Thoracic aorta (tissue), 2 donors: ENCODE measurements at places on chromosomes 11 and 22.

GRCh38 chr22:17920145-17920605, 104.2 kb downstream of the MICAL3 start:
- no peak for DNase-seq

DNA sequence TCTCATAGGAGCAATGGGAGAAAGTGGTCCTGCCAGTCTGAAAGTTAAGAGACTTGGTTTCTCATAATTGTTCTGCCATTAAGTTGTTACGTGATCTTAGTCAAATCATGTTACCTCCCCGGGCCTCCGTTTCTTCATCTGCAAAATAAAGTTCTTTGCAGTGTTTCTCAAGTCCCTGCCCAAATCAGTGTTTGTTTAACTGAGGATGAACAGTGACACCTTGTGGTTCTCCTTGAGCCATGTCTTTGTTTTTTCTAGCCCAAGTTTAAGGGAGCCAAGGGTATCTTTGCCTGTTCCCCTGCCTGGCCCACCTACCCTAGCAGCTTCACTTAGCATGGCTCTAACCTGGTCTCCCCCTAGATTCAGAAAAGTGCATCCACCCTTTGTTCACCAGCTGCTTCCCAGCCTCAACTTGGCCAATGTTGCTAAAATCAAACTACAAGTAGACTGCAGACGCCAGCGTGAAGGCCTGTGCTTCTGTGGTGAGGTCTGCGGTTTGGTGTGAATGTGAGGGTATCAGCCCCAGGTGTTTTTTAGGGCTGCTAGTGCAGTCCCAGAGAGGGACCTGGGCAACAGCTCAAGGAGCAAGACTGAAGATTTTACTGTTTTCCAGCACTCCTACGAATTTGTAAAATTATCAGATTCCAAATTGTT, 35.5 kb downstream of the FZD4 start:
- DNase-seq = no peak

DNA sequence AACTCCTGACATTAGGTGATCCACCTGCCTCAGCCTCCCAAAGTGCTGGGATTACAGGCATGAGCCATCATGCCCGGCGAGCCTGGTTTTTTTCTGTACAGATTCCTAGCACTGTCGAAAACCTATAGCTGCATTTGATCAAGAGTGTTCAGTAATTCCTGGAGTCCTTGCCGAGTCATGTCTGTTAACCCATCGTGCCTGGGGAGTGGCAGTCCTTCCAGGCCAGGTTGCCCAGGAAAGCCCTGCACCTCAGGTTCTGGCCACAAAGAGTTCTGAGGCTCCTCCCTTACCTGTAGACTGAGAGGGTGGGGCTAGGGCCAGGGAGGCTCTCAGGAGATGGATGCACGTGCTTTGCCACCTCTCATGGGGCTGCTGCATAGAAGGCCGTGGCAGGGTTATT, 17.0 kb downstream of the YDJC start:
- no peak for DNase-seq

DNA sequence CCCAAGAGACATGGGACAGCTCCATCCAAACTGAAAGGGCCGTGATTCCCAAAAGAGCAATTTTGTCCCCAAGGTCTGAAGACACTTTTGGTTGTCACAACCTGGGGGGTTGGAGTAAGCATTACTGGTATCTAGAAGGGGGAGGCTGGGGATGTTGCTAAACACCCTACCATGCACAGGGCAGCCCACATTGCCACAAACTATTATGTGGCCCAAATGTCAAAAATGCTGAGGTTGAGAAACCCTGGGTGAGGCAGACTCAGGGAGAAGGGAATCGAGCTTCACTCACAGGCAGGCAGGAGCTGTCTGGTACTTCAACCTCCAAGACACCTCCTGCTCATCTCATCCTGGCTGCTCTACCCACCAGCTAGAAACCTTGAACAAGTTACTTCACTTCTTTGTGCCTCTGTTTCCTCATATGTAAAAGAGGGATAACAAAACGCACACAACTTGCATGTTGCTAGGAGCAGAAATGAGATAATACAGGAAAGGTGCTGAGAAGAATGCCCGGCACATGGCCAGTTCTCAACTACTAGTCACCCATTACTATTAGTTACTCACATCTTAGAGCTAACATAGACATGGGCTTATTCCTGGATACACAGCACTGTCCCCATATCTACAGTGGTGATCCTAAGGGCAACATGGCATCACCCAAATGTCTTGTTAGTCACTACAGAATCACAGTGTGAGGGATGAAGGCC, 8.8 kb downstream of the SERPIND1 start:
- DNase-seq = no peak

GRCh38 chr11:15829312-15829711, 527.0 kb downstream of the SOX6 start:
- no peak for DNase-seq

DNA sequence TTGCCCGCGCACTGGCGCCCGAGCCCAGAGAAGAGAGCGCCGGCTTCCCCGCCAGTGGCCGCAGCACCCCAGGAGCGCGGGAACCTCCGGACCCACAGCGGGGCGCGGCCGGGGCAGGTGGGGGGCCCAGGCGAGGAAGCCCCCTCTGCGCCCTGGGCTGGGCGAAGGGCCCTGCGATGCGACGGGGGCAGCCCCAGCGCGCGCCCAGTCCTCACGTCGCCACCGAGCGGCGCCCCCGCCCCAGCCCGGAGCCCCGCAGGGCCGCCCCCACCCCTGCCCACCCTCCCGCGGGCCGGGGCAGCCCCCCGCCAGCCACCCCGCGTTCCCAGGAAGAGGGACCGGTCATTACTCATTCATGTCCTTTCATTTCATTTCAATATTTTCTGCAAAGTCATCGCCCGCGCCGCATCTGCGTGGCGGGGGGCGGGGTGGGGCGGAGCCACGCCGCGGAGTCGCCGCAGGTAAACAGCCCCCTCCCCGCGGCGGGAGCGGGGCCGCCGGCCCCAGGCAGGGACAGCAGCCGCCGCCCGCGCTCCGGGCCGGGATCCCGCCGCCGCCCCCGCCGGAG, 673 bp upstream of the PANX2 start:
- no peak for DNase-seq

DNA sequence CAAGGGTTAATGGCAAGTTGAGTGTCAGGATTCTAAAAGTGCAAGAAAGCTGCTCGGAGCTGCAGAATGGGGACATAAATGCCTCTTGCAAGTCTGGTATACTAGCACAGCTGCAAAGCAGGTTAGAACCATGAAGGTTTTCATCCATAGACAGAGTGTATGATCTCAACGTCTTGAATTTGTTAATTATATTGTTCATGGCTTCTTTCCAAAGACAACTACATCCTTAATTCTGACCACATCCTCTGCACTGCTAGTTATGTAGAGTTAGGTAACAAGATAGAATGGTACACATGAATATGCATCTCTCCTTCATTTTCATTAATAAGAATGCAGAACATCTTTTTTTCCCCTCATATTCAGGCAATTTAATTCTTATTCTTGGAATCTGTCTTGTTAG, 34.2 kb downstream of the EXPH5 start:
- DNase-seq = no peak

DNA sequence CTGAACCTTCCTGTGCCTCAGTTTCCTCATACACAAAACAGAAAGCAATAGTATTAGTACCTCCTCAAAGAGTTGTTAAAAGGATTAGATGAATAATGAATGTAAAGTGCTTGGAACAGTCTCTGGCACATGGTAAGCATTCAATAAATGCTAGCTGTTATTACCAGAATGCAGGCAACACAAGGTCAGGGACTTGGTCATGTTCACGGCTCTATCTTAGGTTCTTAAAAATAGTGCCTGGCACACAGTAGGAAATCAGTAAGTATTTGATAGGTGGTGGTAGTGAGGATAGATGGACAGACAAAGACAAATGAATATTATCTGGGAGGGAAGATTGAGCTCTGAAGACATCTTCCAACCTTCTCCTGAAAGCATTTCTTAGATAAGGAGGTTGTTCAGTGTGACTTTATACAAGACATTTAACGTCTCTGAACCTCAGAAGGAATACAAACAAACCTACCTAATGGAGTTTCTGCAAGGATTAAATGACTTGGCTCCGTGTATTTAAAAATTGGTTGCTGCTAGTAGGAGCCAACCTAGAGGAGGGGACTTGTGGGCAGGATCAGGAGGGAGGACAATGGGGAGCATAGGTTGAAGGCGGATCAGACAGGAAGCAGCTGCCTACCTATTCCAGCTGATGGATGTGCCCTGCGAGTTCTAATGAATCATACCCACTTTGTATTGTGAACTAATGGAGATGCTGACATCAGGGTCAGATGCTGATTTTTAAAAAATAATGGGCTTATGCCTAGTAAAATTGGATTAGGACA, 94.1 kb downstream of the DBX1 start:
- DNase-seq = no peak

GRCh38 chr11:126123686-126124085, 61.0 kb upstream of the CDON start:
- no peak for DNase-seq

DNA sequence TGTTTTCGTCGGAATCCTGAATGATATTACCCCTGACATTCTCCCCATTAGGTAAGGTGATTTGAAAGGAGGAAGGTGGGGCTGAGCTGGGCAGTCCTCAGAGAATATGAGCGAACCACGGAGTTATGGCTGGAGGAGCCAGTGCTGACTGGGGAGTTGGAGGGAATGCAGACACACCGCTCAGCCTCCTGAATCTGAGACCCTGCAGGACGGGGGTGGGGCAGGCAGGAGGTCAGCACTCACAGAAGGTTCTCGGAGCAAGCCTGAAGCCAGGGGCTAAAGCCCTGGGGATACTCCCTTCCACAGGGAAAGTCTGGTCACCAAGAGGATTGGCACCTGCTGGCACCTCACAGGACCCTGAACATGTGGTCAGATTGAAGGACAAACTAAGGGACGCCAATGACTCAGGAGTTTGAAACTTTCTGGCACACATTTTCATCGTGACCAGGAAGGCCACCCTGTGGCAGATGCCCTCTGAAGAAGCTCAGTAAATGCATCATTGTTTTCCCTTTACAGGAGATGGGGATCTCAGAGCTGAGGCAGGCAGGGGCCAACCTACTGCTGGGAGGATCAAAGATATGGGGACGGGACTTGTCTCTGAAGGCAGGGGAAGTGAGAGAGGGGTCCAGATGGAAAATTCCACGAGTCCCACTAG, 26.9 kb upstream of the FCHSD2 start:
- DNase-seq = no peak

GRCh38 chr11:79937676-79938334, 497.0 kb upstream of the TENM4 start:
- no peak for DNase-seq

GRCh38 chr11:12251666-12252560, 125.5 kb upstream of the PARVA start:
- DNase-seq = no peak

DNA sequence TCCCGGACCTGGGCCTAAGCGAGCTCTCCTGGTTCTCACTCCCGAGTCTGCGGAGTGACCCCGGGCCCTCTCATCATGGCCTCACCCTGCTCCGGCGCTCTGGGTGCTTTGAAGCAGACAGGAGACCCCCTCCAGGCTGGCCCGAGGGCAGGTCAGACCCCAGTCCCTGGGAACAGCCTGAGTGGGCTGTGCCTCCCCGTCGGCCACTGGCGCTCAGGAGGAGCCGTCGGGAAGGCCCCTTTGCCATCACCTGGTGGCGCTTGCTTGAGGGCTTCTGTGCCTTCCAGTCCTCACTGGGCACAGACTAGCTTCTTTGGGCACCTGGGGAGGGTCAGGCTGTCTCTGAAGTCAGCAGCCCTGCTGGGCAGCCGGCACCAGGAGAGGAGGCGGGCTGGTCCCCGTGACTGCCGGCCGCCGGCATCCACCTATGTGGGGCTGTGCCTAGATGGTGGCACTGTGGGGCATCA, 6.7 kb downstream of the BRSK2 start:
- DNase-seq = no peak

GRCh38 chr11:66150140-66150539, 80.1 kb downstream of the PACS1 start:
- no peak for DNase-seq

DNA sequence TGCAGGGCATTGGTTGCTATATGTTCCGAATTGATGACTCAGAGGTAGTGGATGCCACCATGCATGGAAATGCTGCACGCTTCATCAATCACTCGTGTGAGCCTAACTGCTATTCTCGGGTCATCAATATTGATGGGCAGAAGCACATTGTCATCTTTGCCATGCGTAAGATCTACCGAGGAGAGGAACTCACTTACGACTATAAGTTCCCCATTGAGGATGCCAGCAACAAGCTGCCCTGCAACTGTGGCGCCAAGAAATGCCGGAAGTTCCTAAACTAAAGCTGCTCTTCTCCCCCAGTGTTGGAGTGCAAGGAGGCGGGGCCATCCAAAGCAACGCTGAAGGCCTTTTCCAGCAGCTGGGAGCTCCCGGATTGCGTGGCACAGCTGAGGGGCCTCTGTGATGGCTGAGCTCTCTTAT, 5.4 kb upstream of the TTC36 start:
- DNase-seq = no peak

GRCh38 chr11:113881856-113882255, 6.5 kb upstream of the USP28 start:
- no peak for DNase-seq

DNA sequence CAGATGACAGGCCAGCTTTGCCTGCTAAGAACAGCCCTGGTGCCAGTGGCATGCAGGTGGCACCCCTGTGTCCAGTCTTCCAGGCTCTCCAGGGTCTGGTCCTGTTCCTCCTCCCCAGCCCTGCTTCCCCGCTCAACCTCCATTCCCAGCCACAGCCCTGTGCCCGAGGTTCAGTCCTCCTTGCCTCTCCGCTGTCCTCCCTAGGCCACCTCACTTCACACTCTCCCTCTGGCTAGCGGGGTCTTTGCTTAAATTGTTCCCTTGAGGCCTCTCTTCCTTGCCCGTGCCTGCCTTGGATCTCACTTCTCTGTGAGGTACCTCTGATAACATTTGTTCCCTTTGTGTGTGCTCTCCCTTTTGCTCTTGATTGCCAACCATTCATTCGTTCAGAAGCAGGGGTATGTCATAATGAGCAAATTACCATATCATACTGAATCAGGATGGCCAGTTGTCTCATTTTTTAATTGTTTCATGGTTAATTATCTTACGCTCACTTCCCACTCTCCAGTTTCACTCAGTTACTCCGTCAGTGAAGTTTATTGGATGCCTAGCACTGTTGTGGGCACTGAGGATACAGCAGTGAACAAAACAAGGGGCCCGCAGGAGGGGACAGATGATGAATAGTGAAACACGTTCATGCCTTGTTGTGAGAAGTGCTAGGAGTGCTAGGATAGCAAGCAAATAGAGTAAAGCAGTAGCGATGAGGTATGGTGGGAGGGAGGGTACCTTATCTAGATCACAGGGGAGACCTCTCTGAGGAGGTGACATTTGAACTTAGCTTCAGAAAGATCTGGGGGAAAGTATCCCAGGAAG, 7.4 kb downstream of the BMAL1 start:
- no peak for DNase-seq
